ENCODE measurements at places on chromosomes 1 and 21. TPM values are rescaled to one million over a fixed set of nuclear protein-coding genes. Genes with fewer than 3 reads are reported as not detected.

RNPC3 gene
- total RNA-seq, result 21.0 TPM

PTPRC gene
- total RNA-seq, result not detected

VSIG8 gene
- total RNA-seq, result not detected

KRTAP13-2 gene
- not detected for total RNA-seq

TXNIP gene
- total RNA-seq, result 32.2 TPM

FRRS1 gene
- 2.0 TPM for total RNA-seq

LIN28A gene
- not detected for total RNA-seq

GSTM1 gene
- total RNA-seq, result 12.2 TPM

ITPKB gene
- total RNA-seq, result 47.6 TPM

CD1D gene
- not detected for total RNA-seq

AKT3 gene
- total RNA-seq, result 87.8 TPM

ZRANB2 gene
- 85.0 TPM for total RNA-seq

OVAAL gene
- not detected for total RNA-seq

SON gene
- total RNA-seq, result 322 TPM

VTCN1 gene
- total RNA-seq, result not detected

KMO gene
- total RNA-seq, result not detected

SLC1A7 gene
- not detected for total RNA-seq

FAM163A gene
- total RNA-seq, result not detected

SH3BGR gene
- 0.27 TPM for total RNA-seq

CDC20 gene
- 147 TPM for total RNA-seq

CTTNBP2NL gene
- total RNA-seq, result 64.1 TPM

SSX2IP gene
- total RNA-seq, result 12.8 TPM

NEGR1 gene
- total RNA-seq, result 12.2 TPM

ANXA9 gene
- total RNA-seq, result not detected

GOLT1A gene
- not detected for total RNA-seq

LCE1C gene
- not detected for total RNA-seq

TCP10L gene
- total RNA-seq, result not detected
